ENCODE measurements at places on chromosomes 11 and 22.
A peak's percentile ranks its signal among the peaks of the same experiment; 100 is the strongest.

DNA sequence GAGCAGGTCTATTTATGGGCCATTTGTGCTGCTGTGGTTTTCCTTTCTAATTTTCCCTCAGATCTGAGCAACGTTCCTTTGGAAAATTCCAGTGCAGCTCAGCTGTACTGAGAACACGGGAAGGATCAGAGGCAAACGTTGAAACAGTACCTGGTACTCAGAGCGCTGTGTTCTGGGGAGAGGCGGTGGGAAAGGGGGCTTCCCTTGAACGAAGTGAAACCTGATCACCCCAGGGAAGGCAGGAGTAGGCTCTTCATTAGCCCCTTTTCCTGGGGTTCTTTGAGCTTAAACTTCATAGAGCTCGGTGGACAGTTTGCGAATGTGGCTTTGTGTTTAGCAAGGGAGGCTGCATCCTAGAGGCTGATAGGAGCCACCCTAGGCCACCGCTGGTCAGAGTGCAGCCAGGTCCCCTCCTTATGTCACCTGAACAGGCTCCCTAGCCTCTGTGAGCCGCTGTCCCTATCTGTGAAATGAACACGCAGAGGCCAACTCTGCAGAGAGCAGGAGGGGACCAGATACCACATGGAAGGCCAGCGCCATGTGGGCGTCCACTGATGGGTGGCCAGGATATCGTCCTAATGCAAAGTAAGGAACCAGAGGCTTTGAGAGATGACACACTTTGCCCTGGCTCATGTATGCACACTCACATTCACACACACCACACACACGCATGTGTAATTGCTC, 1464.8 kb downstream of the BRD1 start:
- peak; percentile 30 for DNase-seq

DNA sequence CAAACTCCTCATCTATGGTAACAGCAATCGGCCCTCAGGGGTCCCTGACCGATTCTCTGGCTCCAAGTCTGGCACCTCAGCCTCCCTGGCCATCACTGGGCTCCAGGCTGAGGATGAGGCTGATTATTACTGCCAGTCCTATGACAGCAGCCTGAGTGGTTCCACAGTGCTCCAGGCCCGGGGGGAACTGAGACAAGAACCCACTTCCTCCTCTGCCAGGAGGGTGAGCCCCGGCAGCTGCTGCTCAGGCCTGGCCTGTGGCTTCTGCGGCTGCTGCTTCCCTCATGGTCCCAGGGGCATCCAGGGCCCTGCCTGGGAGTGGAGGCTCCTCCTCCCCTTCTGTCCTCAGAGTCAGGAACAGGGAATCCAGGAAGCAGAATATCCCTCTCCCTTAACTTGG, 98.4 kb downstream of the ZNF280B start:
- DNase-seq, result peak; percentile 86

- no peak for DNase-seq
Measured at GRCh38 chr11:128896356-128896755, 5.2 kb downstream of the KCNJ5 start.

- DNase-seq, result no peak
Measured at GRCh38 chr11:64876835-64877341, 1.5 kb downstream of the EHD1 start.

DNA sequence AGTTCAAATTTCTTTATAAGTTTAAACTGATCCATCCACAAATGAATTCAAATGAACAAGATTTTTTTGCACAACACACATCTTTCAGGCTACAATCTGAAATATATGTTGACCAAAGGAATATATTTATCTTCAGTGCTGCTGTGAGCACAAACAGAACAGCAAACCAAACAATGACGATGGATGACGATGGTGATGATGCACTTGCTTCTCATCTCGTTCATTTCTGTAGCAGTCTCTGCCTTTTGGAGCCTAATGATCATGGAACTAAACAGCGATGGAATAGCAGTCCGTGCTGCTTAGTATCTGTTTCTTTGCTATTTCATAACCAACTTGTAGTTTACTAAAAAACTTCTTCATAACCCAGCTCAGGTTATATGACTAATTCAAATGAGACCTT, 220.7 kb upstream of the BLID start:
- DNase-seq, result no peak

GRCh38 chr11:12005476-12005875, 3.0 kb downstream of the DKK3 start:
- DNase-seq, result no peak

DNA sequence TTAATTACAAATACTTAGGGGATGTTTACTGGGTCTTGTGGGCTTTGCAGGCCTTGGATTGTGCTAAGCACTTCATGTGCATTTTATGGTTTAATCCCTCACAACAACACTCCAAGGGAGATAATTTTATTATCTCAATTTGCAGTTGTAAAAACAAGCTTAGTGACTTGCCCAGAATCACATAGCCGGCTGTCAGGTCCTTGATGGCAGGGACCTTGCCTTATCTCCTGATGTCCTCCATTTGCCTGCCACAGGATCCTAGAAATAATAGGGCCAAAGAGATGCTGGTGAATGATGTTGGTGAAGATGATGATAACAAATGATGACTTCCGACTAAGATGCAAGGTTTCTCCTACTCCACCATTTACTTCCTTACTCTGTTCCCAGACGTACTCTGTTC, 385.4 kb downstream of the TMEM135 start:
- DNase-seq, result no peak

DNA sequence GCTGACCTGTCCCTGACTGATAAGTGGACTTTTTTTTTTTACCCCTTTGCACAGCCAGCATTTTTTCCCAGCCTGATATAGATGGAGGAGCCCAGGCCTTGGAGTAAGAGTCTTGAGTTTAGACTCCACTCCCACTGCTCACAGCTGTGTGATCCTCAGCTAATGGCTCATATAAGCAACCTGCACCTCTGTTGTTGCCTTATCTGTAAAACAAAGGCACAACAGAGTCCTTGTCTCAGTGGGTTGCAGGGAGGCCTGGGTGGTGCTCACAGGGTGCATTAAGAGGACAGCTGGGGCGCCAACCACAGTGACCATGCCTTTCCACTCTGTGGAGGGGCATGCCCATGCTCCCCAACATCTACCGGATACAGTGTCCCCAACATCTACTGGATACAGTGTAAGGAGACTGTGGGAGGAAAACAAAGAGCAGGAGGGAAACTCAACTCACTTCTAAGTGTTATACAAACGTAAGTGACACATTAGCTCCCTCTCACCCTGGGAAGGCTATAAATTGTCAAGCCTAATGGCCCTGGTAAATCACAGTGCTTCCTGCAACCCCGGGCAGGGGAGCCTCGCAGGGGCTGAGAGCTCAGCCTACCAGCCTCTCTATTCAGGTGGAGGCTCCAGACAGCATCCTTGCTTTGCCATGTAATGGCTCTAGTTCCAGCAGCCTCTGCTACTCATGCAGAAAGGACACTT, 109.5 kb downstream of the TENM4 start:
- DNase-seq, result peak; percentile 82

DNA sequence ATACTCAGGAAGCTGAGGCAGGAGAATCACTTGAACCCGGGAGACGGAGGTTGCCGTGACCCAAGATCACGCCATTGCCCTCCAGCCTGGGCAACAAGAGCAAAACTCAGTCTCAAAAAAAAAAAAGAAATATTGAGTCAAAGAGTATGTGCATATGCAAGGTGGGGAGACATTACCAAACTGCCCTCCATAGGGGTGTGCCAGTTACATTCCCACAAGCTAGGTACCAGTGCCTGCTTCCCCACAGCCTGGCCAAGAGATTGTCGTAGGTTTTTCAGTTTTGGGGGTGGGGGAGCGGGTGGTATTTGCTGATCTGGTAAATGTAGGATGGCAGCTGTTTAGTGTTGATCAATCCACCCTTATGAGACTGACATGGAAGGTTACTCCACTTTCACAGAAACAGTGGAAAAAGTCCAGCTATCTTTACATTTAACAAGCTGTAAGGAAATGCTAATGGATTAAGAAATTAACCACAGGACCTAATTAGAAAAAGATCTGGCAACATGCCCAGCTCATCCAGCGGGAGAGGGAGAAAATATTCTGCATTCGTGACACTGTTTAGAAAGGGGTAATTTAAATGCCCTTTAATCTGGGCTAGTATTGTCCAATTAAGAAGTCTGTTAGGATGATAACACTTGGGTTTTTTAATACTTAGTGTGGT, 89.4 kb downstream of the PACS1 start:
- no peak for DNase-seq

- no peak for DNase-seq
Measured at GRCh38 chr22:27786291-27786932, 15.1 kb downstream of the MN1 start.

DNA sequence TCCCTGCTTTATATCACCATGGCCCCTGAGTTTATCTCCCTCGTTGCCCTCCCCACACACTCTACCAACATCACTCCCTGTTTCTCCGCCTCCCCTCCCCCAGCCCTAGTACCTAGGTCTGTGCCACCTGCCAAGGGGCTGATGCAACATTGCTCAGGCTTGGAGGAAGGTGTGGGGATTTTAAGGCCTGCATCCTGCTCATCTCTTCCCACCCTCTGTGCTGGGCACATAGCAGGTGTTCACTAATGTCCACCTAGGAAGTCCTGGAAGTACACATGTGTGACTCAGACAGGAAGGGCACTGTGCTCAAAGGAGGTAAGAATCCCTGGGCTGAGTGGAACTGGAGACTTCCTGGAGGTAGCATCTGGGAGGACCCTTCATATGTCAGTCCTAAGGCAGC, 37.0 kb downstream of the PDE2A start:
- no peak for DNase-seq

GRCh38 chr11:477052-477715, 27.1 kb downstream of the PTDSS2 start:
- DNase-seq, result peak; percentile 77

DNA sequence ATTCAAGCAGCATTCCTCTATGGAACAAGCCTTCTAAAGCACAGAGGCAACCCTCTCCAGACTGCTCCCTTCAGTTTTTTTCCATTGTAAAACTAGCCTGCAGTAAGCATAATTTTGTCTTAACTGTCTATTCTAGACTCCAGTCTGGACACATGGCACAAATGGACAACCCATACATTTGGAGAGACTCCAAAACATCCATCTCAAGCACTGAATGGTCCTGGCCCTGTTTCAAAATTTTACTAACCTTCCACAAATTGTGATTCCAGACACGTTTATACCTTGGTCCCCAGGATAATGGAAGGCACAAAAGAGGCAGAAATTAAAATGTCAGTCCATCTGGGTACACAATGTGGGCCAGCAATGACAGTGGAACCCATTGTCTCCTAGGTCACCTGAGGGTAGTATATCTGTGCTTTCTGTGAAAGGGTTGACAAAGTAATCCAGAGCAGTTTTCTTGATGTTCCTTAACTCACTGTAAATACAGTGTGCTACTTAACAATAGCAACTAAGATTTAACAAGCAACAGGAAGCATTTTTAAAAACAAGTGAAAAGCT, 16.2 kb upstream of the SESN3 start:
- no peak for DNase-seq

DNA sequence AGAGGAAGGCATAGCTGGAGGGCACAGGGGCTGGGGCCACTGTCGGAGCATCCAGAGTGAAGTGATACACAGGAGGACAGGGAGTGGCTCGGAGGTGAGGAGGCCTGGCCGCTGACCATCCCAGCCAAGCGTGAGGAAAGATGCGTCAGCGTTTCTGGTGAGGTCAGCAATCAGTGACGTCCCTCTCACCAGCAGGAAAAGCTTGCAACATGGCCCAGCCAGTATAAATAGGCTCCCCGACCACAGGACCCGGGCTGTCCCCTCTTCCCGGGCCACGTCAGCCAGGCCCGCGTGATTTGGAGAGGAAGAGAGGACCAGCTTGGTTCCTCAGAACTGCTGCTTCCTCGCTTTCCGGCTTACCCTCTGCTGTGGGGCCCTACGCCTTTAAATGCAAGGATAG, 4.2 kb upstream of the OSM start:
- no peak for DNase-seq

- DNase-seq, result no peak
Measured at GRCh38 chr11:57742087-57742452, 779 bp downstream of the SELENOH start.

- DNase-seq, result no peak
Measured at GRCh38 chr11:6152126-6152525, 18.0 kb downstream of the OR52B2 start.

DNA sequence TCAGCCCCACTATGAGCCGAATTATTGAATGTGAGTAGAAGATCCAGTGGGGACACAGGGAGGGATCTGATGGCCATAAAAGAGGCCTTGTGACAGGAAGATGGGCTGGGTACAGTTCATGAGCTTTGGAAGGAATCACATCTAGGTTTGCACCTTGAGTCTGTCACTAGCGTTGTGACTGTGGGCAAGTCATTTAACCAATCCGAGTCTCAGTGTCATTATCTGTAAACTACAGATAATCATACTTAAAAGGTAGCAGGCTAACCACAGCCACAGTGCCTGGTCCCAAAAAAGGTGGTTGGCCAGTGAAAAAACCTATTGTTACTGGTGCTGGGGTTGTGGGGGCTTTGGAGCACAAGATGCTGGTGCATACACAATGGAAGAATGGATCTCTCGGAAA, 3.8 kb downstream of the HEPN1 start:
- DNase-seq, result no peak

- no peak for DNase-seq
Measured at GRCh38 chr11:86904001-86904400, 51.2 kb downstream of the FZD4 start.

GRCh38 chr11:1205121-1205986, 17.5 kb upstream of the MUC5B start:
- DNase-seq, result peak; percentile 49

GRCh38 chr22:20531404-20532201, 24.2 kb downstream of the MED15 start:
- DNase-seq, result peak; percentile 72

- DNase-seq, result peak; percentile 53
Measured at GRCh38 chr11:108122166-108122628, 830 bp downstream of the ACAT1 start.

- DNase-seq, result peak; percentile 84
Measured at GRCh38 chr11:34053161-34053686, 1.7 kb downstream of the CAPRIN1 start.

DNA sequence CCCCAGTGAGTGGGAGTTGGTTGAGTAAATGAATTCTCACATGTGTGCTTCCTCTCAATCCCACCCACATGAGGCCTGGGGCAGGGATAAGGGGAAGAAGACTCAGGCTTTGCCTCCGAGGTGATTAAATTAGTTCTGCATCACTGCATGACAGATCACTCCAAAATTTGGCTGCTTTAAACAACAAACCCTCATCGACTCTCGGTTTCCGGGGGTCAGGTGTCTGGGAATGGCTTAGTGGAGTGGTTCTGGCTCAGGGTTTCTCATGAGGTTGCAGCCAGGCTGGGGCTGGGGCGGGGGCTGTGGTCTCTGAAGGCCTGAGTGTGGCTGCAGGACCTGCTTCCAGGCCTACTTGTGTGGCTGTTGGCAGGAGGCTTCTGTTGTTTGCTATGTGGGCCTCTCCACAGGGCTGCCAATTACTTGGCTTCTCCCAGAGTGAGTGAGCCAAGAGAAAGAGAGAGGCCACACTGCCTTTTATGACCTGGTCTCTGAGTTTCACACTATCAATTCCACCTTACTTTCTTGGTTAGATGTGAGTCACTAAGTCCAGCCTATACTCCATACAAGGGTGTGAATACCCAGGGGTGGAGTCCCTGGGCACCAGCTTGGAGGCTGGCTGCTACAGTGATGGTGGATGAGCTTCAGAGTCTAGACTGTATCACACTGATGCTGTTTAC, 15.9 kb downstream of the MOGAT2 start:
- peak; percentile 57 for DNase-seq

Measured in kidney (tissue), 22 donors.